ENCODE measurements at places on chromosomes 1 and 21.

DNA sequence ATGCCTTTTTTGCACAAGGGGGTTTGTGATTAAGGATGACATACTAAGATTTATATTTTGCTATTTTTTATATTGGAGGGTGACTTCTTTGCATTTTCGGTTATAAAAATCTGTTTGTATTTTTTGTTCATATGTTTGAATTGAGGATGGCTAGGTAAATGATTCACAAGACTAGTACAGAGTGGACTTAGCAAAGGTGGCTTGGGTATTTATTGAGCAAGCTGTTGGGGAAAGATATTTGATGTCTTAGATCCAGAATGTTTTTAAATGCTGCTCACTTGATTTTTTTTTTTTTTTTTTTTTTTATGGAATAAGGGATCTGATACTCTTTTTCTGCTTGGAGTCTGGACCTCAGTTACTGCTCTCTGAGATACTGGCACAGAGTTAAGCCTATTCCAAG is 100.6 kb downstream of the DNM3 start:
- no peak for DNase-seq

DNA sequence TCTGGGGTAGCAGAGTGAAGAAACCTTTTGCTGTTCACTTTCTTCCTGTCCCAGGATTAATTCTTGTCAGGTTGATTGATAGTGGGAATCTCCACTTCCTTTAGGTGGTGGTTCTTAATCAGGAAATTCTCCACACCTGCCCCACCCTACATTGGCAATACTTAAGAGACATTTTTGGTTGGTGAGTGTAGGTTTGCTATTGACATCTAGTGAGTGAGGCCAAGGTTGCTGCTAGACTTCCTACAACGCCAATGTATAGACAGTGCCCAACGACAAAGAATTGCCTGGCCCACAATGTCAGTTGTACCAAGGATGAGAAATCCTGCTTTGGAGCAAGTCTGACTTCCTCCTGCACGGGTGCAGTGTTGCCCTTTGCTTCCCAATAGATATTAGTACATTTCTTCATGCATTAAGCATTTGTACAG is 38.5 kb downstream of the MAP3K7CL start:
- DNase-seq: no peak

DNA sequence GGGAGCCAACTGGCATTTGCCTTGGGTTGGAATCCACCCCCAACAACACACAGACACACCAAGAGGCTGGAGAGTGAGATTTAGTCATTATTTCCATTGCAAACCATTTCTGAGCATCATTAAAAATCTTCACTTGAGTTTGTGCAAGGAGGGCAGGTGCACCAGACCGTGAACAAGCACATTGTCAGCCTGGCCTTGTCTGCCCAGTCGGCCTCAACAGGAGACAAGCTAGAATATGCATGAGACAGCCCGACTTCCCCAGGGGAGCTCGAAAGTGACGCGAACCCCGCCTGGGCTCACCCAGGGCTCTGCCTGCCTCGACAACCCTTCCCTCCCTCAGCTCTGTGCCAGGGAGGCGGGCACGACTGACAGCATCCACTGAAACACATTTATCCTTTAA is 15.4 kb upstream of the GUCA2B start:
- no peak for DNase-seq

DNA sequence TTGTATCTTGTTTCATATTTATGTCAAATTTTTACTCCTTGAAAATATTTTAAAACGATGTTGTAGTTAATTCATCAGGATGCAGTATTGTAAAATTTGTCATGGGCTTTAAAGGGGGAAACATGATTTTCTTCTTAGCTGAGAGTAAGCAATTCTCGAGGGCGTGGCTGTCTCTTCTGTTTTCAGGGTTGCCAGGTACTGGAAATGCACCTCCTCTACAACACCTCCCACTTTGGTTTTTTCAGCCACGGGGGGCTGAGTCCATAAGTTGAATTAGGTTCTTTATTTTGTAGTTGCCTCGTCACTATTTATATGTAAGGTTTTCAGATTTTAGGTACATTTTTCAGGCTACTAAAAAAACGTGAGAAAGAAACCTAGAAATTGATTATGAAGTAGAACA is 64.0 kb downstream of the PRDM2 start:
- DNase-seq: peak; percentile 58

DNA sequence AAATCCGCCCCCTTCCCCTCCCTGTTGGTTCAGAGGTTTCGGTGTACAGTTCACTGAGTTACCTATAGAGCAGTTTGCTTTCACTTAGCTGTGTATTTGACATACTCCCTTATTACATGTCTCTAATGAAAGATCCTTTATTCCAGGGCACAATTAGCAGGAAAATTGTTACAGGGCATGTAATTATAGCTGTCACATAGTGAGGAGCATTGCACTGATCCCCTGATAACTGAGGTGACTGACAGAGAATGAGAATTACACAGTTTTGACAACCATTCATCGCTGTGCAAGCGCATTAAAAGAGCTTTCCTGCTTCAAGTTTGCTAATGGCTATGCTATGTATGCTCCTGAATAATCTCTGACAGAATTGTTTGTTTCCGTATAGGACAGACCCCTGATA is 26.9 kb downstream of the DAP3 start:
- DNase-seq: no peak

- no peak for DNase-seq
Observed at GRCh38 chr1:201614262-201615015, 75.5 kb downstream of the NAV1 start.

GRCh38 chr1:111475701-111476100 is 1.9 kb downstream of the C1orf162 start:
- DNase-seq: no peak

DNA sequence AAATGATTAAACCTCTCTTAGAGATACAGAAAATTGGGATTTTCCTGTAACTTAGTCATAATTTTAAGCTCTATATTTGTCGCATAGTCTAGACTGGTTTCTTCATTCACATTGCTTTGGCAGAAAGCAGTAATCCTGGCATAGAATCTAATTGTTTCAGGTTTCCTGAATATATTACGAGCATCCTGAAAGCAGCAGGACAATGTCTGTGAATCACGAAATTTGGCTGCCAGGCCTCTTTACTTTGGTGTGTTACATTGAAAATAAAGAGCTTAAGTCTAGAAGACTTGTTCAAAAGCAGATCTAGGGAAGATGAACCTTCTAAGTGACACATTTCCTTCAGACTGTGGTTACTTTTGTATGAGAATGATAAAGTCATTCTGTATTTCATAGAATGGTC is 72.2 kb downstream of the TDRD5 start:
- DNase-seq: no peak

GRCh38 chr21:44058652-44058964 is 46.5 kb downstream of the TRAPPC10 start:
- DNase-seq: no peak

DNA sequence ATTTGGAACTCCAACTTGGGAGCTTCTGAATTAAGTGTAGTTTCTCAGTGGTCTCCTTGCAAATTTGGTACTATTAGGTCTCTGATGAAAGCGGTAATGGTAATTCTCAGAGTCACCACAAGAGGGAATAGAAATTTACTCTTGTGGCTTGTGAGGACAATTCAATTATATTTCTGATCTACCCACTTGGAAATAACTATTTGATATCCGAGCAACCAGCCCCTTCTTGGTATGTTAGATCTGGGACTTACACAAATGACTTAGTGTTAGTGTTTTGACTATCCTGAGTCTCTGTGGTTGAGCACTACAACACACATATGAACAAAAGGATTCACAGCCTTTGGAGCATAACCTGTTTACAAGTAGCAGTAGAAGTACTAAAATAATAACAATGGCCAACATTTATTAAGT is 68.1 kb downstream of the RPS6KA1 start:
- DNase-seq: peak; percentile 88

GRCh38 chr1:42145764-42146625 is 7.2 kb upstream of the GUCA2B start:
- DNase-seq: no peak

GRCh38 chr1:17890056-17890814 is 135.1 kb downstream of the ACTL8 start:
- no peak for DNase-seq

GRCh38 chr1:221488550-221488949 is 253.3 kb downstream of the DUSP10 start:
- no peak for DNase-seq

GRCh38 chr1:29209173-29209572 is 21.6 kb downstream of the MECR start:
- DNase-seq: no peak

- DNase-seq: no peak
Observed at GRCh38 chr1:111199881-111200801, at the start of gene DENND2D. TSS of gene DENND2D (minus strand) at chr1:111200646. CDS start at chr1:111200459, 187 bp downstream.

GRCh38 chr1:200228081-200228480 is 181.8 kb downstream of the ZNF281 start:
- no peak for DNase-seq

DNA sequence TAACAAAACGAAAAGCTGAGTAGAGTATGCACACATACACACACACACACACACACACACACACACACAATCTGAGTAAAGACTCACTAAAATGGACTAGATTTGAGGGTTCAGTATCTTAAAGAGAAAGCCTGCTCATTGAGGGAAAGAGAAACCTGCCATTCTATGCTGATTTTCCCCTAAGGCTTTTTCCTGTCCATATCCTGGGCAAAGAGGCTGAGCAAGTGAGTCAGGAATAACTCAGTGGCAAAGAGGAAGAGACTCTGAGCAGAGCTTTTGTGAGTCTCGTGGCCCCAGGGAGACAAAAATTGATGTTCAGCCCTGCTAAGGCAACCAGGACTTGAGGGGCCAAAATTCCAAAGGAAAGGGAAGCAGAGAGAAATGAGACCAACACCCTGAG is 37.3 kb upstream of the RUNX1 start:
- DNase-seq: no peak

DNA sequence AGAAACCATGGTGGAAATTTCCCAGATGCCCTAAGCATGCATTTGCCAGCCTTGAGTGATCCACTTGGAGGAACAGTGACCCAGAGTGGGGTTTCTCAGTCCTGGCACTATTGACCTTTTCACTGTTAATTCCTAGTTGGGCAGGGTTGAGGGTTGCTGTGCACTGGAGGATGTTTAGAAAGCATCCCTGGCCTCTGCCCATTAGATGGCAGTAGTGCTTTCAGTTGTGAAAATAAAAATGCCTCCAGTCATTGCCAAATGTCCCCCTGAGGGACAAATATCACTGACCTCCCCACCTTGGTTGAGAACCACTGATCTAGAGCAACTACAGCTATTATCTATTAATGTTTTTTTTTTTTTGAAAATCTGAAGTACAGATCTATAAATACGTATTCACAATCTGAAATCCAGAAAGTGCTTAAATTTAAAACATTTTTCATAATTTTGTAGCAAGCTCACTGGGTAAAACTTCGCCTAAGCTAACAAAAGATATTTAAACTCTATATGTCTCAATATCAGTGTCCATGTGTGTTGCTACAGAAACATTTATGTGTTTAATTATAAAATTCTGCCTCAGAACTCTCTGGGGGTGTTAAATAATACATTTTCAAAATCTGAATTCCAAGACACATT is 27.3 kb downstream of the F3 start:
- DNase-seq: peak; percentile 45

- no peak for DNase-seq
Observed at GRCh38 chr1:18641005-18641941, 10.6 kb downstream of the PAX7 start.

DNA sequence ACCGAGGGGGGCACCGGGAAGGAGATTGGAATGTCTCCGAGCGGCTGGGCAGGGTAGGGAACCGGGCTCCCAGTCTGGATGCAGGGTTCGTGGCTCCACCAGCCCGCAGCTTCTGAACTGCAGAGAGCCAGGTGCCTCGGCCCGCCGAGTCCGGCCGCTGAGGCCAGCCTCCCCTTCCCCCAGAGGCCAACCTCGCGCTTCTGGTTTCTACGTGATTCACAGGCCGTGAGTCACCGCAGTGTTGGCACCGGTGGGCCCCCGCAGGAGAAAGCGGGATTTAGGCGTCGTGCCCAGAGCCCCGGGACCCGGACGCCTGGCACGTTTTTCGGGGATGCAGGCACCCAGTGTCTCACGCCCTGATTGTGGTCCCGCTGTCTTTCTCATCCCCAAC is 458 bp downstream of the CRABP2 start:
- DNase-seq: no peak

DNA sequence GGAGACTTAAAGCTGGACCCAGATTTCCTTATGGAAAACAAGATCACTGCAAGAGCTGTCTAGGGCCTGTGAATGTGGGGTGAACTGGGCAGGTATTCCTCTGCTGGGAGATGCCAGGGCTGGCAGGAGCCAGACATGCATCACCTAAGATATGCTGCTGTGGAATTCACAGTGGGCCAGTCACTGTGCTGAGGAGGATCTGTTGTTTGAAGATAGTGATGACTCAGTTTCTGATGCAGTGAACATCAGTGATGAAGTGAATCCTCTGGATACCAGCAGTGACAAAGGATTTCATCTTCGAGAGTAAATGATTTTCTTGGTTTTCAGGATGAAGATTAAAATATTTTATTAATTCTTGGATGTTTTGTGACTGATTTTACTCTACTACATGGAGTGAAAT is 29.9 kb upstream of the CAMSAP2 start:
- DNase-seq: no peak

GRCh38 chr1:181485287-181486097 is 2.2 kb downstream of the CACNA1E start:
- DNase-seq: no peak

- DNase-seq: no peak
Observed at GRCh38 chr1:30313176-30313575, 410.2 kb downstream of the MATN1 start.

GRCh38 chr1:179318491-179318890 is 24.9 kb downstream of the SOAT1 start:
- no peak for DNase-seq

DNA sequence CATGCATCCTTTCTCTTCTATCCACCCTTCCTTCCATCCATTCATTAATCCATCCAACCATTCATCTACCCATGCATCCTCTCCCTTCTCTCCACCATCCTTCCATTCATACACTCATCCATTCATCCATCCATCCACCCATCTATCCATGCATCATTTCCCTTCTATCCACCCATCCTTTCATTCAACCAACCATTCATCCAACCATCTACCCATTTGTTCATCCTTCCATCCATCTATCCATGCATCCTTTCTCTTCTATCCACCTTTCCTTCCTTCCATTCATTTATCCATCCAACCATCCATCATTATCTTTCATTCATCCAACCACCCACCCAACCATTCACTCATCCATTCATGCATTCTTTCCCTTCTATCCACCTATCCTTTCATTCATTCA is 188.4 kb downstream of the NPHP4 start:
- DNase-seq: no peak

GRCh38 chr21:29342363-29342957 is 43.7 kb downstream of the BACH1 start:
- no peak for DNase-seq

- peak; percentile 25 for DNase-seq
Observed at GRCh38 chr1:21761052-21761451, 21.9 kb downstream of the USP48 start.

GRCh38 chr1:27527223-27527889 is 37.4 kb upstream of the WASF2 start:
- peak; percentile 96 for DNase-seq

All from NAMALWA (cell line).